ENCODE measurements at places on chromosomes 13 and 19. TPM values are rescaled to one million over a fixed set of nuclear protein-coding genes. Genes with fewer than 3 reads are reported as not detected.

GRCh38 chr13:74528734-74529513 is 394.7 kb upstream of the KLF12 start:
- no peak for DNase-seq

DNA sequence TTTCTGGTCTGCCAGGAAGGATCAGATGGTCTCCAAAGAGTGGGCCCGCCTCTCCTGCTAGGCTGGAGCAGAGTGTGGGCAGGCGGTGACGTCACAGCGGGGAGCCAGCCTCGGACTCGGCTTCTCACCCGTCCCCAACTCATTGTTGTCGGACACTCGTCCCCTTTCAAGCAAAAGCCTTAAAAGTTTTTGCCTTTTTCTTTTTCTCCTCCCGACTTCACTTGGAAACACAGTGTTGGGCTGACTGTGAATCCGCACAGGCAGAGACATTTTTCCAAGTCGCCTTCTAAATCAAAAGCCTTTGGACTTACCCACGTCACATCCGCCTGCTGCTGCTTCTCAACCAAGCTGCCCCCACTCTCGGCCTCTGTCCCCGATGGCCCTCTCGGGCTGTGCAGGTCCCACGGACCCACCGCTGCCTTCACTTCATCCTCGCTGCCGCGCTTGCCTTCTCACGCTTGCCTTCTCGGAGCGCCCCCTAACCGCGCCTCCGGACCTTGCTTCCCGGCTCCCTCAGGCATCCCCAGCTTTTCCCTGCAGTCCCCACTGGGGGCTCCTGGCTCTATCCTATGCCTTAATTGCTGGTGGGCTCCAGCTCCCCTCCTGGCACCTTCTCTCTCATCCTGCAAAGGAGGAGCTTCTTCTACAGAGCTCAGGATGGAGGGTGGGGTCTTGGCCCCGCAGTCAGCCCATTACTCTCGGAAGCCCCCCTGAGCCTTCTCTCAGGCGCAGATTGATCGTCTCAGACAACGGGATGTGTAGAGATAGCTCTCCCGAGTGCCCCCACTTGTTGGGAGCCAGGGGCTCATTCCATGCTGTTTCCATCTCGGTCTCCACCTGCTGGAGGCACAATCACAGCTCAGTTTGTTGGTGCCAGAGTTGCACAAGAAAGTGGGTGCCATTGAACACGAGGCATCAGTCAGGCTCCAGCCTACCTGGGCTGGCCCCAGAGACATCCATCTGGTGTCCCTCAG is 3.9 kb upstream of the ZNF135 start:
- DNase-seq: peak; percentile 2

- DNase-seq: peak; percentile 78
Observed at GRCh38 chr13:40812724-40813445, 23.5 kb downstream of the SLC25A15 start.

DNA sequence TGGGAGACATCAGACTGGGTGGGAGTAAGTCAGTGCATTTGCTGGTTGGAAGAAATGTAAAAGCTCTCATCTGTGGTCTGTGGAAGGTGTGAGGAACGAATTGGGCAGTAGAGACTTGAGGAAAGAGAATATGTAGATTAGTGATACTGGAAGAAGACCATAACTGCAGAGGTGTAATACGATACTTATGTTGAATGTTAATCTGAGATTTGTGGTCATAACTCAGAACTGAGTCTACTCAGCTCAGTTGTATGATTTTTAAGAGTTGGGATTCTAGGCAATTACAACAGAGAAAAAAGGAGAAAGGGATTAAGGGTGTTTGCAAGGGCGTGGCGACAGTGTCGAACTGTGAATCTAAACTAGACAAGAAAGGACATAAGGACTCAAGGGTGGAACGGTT is 3.2 kb upstream of the IL17D start:
- peak; percentile 49 for DNase-seq

DNA sequence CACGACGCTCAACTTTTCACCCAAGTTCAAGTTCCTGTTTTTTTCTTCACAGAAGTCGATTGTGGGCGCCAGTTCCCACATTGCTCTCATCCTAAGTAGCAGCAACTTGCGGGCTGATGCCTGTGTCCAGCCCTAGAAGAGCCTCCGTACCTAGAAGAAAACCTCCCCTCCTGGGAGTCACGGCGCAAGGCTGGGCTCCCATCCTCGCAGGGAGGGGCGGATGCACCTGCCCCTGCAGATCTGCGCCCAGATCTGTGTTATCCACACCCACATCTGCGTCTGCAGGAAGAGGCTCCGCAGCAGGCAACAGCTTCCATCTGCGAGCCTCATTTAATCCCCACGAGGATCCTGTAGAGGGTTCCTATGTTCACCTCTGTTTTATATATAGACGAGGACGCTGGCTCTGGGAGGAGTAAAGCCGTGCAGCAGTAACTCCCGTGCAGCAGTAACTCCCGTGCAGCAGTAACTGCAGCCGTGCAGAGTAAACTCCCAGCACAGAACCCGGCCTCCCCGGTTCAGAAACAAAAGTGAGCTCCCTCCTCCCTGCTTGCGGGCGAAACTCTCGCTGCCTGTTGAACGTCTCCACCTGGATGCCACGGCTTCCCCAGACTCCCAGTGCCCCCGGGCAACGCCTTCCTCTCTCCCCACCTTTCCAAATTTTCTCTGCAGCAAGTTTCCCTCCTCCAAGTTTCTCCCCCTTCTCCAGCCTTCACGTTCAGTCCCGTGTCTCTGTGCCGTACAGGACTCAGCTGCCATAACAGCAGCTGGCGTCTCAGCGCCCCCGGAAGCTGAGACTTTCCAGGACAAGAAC is 23.5 kb upstream of the LAIR1 start:
- DNase-seq: no peak

Gene OR4F17
- total RNA-seq: not detected

- DNase-seq: no peak
Observed at GRCh38 chr13:91372911-91373310, 25.4 kb downstream of the MIR17HG start.

DNA sequence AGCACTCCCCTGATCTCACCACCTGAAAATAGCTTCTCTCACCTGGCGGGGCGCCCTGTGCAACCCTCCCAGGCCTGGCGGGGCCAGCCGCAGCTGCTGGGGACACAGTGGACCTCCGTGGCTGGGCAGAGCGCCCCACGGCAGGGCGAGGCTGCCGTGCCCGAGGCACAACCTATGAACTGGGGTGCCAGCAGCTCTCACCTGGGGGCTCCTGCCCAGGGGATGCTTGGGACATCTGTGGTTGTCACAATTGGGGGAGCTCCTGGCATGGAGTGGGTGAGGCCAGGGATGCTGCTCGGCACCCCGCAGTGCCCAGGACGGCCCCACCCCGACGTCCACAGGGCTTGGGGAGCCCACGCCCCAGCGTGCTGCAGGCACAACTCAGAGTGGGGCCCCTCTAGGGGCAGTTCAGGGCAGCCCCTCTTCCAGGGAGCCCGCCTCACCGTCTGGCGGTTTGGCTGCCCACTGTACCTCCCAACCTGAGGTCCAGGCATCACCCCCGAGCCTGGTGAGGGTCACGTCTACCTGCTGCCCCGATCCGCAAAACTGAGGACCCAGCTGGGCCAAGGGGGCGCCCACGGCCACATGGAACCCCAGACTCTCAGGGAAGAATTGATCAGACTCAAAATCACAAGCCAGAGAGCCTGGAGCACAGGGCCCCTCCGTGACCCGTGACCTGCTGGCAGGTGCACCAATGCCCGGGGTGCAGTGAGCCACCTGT is 5.7 kb downstream of the TMEM259 start:
- no peak for DNase-seq

GRCh38 chr19:51546107-51546649 is 14.7 kb upstream of the SIGLEC6 start:
- no peak for DNase-seq

Gene ZIM2
- not detected for total RNA-seq

GRCh38 chr13:41060082-41060723 is 1.1 kb upstream of the WBP4 start:
- DNase-seq: peak; percentile 87

DNA sequence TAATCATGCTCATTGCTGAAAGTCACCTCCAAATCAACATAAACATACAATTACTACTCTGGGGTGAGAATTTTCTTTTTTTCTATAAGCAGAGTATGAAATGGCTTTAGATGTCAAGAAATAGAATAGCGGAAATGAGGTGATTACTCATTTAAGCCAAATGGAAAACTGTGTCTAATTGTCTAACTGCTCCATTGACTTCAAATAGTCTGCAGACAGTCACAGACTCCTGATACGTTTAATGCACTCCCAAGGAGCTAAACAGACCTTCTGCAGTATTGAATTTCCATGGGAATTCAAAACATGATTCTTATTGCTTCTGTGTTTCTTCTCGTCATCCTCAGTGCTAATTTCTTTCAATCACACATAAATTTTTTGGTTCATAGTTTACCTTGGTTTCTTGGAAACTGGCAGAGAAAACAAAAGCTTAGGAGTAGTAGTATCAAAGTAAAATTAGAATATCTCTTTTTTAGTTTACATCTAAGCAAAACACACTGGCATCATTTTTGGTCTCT is 865.2 kb upstream of the SLC10A2 start:
- no peak for DNase-seq

DNA sequence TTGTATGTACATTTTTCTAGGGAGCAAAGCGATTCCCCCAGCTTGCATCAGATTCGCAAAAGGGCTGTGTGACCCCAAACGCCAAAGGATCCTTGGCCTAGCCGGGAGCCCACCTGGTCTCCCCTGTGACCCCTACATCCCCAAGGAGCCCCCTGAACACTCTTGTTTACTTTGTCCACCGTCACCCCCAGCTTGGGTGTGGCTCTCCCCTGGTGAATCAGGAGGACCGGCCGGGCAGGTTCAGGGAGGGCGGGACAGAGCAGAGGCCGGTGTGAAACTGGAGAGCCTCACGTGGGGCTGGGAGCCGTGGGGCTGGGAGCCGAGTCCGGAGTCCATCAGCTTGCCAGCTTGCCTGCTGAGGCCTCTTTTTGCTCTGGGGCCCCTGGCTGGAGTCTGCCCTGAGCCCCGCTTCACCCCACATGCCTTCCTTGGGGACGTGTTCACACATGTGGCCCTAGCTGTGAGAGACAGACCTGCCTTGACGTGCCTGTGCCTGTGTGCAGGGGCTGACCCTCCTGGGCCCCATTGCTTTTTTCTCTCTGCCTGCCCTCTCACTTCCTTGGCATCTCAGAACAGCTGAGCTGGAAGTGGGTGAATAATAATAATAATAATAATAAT is 2.0 kb downstream of the ITPKC start:
- peak; percentile 40 for DNase-seq

GRCh38 chr13:28392896-28393505 is 101.9 kb downstream of the FLT1 start:
- no peak for DNase-seq

DNA sequence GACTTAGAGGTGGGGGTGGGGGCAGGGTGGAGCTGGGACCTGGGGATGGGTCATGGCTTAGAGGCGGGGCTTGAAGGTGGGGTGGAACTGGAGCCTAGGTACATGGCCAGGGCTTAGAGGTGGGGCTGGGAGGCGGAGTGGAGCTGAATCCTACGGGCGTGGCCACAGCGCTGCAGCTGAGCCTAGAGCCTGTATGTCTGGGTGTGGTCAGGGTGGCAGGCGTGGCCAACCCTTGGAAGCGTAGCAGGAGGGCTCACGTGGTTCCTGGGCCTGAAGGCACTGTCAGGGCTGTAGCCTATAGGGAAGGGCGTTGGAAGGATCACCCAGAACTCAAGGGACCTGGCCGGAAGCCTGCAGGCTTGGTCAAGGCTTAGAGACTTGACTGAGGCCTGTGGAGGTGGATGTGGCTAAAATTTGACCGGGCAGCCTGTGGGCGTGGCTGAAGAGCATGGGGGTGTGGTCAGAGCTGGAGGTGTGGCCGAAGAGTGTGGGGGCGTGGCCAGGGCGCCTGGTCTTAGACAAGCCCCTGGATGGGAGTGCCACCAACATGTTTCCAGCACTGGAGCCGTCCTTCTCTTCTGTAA is 24.3 kb downstream of the COLGALT1 start:
- peak; percentile 26 for DNase-seq

Gene KRTDAP
- total RNA-seq: not detected

- no peak for DNase-seq
Observed at GRCh38 chr19:23507446-23507845, 112.2 kb upstream of the ZNF91 start.
